T-helper 22 cell (primary cell): ENCODE measurements at places on chromosomes 2 and 18.

GRCh38 chr18:52286675-52287074, 53.3 kb upstream of the DCC start:
- no peak for DNase-seq

DNA sequence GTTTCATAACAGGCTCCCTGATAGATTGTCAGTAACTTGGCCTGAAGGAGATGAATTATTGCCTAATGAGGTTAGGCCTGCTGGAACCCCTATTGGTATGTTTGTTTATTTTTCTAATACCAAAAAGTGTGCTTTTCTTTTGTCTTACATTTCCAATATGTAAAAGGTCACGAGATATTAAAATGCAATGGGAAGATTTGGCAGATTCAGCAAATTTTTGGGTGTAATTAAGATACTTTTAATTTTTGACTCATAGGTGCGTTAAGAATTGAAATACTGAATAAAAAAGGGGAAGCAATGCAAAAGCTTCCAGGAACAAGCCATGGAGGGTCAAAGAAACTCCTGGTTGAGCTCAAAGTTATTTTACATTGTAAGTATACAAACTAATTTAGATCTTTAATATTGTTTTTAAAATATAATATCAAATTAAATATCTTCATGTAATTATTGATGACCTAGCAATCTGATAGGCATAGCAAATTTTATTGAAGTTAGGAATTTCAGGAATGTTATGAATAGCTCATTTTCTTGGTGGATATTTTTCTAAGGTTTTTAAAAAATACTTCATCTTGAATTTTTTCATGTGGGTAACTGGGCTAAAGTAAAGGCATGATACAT, 52.1 kb downstream of the SMCHD1 start:
- DNase-seq: no peak

DNA sequence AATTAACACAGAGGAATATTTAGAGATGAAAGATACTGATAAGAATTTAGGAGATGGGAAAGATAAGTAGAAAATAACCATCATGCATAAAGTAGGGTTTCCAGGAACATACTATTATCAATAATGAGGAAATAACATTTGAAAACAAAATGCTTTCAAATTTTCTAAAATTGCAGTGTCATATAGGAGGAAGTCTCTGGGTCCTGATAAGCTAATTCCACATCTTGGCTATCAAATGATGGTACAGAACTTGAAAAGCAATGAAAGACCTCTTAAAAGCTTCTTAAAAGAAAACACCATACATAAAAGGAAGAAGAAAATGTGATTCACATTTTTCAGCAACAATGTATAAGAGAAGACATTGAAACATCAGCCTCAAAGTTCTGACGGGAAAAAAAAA, 1024.8 kb downstream of the TSN start:
- no peak for DNase-seq

DNA sequence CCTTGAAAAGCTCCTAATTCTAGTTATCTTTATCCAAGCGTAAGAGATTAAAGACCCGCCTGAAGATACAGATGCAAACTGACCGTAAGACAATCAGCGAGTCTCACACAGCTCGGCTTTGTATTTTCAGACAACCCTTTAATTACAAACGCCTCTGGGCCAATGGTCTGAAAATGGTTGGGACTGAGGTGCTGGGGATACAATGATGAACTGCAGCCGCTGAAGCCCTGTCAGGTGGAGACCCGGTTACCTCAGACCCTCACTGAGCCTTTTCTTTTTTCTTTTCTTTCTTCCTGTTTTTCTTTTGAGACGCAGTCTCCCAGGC, 715 bp upstream of the CFAP36 start:
- DNase-seq: no peak

GRCh38 chr2:29113027-29113686, 2.1 kb upstream of the CLIP4 start:
- DNase-seq: no peak

GRCh38 chr2:118923371-118923770, 18.6 kb upstream of the MARCO start:
- DNase-seq: no peak
